ENCODE measurements at places on chromosomes 3 and 15. TPM values are rescaled to one million over a fixed set of nuclear protein-coding genes. Genes with fewer than 3 reads are reported as not detected.

AMOTL2 gene
- total RNA-seq: 46.8 TPM

SV2B gene
- total RNA-seq: 1.5 TPM

IQCF5 gene
- total RNA-seq: not detected

OR5K3 gene
- total RNA-seq: not detected

PATL2 gene
- 0.79 TPM for total RNA-seq

THAP10 gene
- total RNA-seq: 2.1 TPM

NDN gene
- total RNA-seq: 61.5 TPM

BMF gene
- 11.4 TPM for total RNA-seq

TNNC1 gene
- 98.9 TPM for total RNA-seq

ANKUB1 gene
- total RNA-seq: not detected

USP13 gene
- total RNA-seq: 12.6 TPM

ATP13A3 gene
- total RNA-seq: 73.5 TPM
